ENCODE measurements at places on chromosomes 13 and 19. TPM values are rescaled to one million over a fixed set of nuclear protein-coding genes. Genes with fewer than 3 reads are reported as not detected.

IZUMO1 gene
- not detected for polyA plus RNA-seq

ZNF253 gene
- polyA plus RNA-seq, result 17.0 TPM

ZNF418 gene
- polyA plus RNA-seq, result 3.1 TPM

LGALS14 gene
- not detected for polyA plus RNA-seq

CDX2 gene
- polyA plus RNA-seq, result not detected

TTC9B gene
- not detected for polyA plus RNA-seq

CDC42EP5 gene
- not detected for polyA plus RNA-seq

GIPC3 gene
- not detected for polyA plus RNA-seq

CLDND2 gene
- 0.41 TPM for polyA plus RNA-seq

UHRF1 gene
- polyA plus RNA-seq, result 0.57 TPM

IGFL3 gene
- not detected for polyA plus RNA-seq

A1BG gene
- 32.0 TPM for polyA plus RNA-seq

SYCN gene
- polyA plus RNA-seq, result not detected

ATP13A1 gene
- 24.1 TPM for polyA plus RNA-seq

Measured in CD4-positive, CD25-positive, alpha-beta regulatory T cell (primary cell).